ENCODE measurements at places on chromosomes 2 and 18.

GRCh38 chr2:101012706-101013181, 10.7 kb downstream of the RPL31 start:
- peak; percentile 54 for DNase-seq

DNA sequence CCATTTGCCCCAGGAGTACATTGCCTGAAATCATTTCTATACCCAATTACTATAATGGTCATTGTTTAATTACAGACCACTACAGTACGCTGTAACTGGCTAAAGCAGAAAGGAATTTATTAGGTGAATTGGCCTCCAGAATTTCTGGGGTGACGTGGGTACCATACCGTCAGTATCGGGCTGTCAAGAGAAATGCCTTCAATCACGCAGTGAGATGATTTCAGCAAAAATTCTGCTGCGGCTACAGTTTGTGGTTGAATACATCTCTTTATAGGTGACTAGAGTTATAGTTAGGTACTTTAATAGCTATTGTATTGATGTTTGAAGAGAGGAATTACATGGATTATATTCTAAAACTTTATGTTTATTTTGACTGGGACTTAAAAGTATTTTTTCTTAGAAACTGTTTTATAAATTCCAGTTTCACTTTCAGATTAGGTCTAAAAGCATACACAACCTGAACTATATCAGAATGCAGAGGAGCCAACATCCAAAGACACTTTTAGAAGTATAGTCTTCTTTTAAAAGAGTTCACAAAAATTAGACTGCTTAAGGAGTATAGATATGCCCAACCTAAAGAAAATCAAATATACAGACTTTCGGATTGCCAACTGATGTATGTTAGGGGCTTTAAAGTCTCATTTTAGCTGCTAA, 128.4 kb downstream of the TTC27 start:
- no peak for DNase-seq

GRCh38 chr2:61411109-61411508, 59.8 kb downstream of the USP34 start:
- DNase-seq, result no peak

- peak; percentile 78 for DNase-seq
Measured at GRCh38 chr2:102615620-102616436, 3.5 kb upstream of the SLC9A2 start.

DNA sequence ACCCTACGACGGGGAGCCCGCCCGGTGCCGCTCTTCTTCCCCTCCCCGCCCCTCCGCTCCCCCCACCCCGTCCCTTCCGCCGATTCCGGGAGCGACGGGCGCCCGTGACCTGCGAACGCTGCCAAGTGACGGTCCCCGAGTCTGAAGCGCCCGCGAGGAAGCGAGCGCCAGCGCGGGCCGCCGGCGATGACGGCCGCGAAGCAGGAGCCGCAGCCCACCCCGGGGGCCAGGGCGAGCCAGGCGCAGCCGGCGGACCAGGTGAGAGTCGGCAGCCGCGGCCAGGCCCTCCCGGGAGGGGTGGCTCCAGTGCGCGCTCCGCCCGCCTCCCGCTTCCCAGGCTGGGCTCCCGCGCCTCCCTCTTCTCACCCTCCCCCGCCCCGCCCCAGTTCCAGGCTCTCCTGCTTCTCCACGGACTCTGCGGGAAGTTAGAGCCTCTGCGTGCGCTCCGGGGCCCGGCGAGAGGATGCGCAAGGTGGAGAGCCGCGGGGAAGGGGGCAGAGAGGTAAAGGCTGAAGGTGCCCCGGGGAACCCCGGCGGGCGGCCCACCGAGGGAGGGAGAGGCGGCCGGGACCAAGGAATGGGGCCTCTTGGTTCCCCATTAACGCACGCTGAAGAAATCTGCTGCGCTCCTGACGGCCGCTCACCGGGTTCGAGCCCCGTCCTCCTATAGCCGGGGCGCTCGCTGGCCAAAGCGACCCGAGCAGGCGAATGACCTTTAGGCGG, 719.5 kb downstream of the DPP10 start:
- peak; percentile 53 for DNase-seq

DNA sequence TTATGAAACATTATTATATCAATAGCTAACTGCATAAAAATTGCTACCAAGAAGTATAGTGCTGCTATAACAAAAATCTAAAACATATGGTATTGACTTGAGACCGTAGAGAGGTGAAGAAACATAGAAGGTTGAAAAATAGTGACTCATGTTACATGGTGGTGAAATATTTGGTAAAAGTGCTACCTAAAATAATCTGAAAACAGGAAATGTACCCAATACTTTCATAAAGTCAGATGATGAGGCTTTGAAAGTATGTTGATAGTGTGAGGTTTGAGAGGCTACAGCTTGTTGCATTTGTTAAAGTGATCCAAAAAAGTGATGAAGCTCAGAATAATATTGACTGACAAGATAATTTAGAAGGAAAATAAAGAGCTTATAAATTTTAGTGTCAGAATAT, 718.7 kb upstream of the SLC8A1 start:
- no peak for DNase-seq

- DNase-seq, result no peak
Measured at GRCh38 chr2:11753452-11753885, 7.0 kb downstream of the LPIN1 start.

GRCh38 chr18:2935438-2936192, 77.3 kb downstream of the LPIN2 start:
- no peak for DNase-seq

- no peak for DNase-seq
Measured at GRCh38 chr18:7207366-7207915, 23.4 kb upstream of the LRRC30 start.

DNA sequence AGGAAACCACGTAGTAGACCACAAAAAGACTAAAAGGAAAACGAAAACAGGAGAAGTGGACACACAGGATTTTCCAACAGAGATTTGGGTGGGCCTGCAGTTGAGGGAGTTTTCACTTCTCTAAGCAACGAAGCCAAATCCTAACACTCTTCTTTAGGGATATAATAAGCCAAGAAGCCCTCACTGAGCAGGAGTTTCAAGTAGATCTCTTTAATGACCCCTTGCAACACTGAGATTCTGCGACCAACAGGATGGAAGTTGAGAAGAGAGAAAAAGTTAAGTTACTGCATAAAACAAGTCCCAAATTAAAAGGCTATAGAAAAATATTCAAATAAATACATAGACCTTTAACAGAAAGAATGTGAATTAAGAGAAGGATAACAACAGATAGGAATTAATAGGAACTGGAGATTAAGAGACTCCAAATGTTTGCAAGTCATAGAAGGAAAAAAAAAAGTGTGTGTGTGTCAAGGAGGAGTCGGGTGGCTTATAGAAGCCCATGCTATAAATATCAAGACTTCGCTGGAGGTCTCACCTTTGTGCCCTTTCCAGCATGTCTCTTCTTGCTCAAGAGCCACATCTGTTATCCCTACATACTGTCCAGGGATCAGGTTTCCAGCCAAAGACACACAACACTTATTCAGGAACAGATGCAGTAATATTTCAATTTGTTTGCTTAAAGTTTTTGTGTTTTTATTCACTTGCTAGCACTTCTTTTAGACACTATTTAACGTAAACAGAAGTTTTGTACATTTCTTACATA, 69.4 kb upstream of the ARHGAP28 start:
- DNase-seq, result peak; percentile 39

- peak; percentile 85 for DNase-seq
Measured at GRCh38 chr18:37564711-37565100, 892 bp downstream of the CELF4 start.

GRCh38 chr2:26235089-26235488, 9.3 kb downstream of the HADHA start:
- no peak for DNase-seq

- no peak for DNase-seq
Measured at GRCh38 chr2:71306762-71307161, 24.8 kb upstream of the ZNF638 start.

- DNase-seq, result no peak
Measured at GRCh38 chr2:219186754-219187456, 8.8 kb downstream of the RETREG2 start.

DNA sequence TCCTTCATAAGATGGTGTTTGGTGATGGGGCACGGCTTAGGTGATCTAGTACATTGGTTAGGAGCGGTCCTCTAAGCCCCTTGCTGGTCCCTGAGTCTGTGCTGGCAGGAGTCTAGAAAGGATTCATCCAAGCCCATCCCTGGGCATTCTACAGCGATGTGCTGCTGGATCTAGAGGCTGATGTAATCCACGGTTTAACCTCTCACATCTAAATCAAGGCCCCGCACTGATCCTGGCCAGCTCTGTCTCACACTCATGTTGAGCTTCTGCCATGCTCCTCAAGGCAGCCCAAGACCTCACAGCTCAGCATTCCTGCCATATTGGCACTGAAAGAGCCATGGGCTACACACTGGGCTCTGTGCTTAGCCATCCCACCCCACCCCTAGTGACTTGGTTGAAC, 664.8 kb downstream of the STK39 start:
- no peak for DNase-seq

GRCh38 chr2:1650085-1650872, 94.0 kb downstream of the PXDN start:
- no peak for DNase-seq

- no peak for DNase-seq
Measured at GRCh38 chr2:45812011-45812500, 160.6 kb downstream of the PRKCE start.

DNA sequence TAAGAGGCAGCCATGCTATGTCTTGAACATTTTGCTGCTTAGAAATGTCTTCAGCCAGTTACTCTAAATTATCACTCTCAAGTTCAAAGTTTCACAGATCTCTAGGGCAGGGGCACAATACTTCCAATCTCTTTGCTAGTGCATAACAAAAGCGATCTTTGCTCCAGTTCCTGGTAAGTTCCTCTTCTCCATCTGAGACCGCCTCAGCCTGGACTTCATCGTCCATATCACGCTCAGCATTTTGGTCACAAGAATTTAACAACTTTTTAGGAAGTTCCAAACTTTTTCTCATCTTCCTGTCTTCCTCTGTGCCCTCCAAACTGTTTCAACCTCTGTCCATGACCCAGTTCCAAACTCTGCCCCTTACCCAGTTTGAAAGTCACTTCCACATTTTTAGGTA, 8.8 kb upstream of the SLC35F5 start:
- no peak for DNase-seq

DNA sequence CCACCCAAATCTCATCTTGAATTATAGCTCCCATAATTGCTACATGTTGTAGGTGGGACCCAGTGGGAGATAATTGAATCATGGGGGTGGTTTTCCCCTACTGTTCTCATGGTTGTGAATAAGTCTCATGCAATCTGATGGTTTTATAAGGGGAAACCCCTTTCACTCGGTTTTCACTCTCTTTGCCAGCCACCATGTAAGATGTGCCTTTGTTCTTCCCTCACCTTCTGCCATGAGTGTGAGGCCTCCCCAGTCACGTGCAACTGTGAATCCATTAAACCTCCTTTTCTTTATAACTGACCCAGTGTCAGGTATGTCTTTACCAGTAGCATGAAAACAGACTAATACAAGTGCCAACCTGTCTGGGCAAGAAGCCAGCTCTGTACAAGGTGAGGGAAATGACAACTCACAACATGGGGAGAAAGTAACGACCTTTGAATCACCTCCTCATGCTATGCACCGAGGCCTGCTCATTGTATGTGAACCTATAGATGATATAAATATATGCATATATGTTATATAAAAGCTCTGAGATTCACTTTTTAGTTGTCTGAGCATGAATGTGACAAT, 162.2 kb downstream of the ALPK2 start:
- DNase-seq, result no peak

DNA sequence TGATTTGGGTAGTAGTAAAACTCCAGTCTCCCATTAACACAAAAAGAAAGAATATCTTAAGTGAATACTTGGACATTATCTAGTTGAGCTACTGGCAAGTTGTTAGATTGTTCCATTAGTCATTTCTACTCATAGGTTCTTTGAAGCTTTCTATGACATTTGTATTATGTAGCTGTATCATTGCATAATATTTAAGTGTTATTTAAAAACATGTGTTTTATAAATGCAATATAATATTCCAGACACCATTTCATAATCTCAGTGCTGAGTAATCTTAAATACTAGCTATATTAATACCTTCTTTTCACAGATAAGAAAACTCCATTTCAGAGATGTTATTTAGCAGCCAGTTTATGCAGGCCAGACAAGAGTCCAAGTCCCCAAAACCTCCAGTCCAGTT, 271.9 kb downstream of the NCKAP5 start:
- DNase-seq, result no peak

DNA sequence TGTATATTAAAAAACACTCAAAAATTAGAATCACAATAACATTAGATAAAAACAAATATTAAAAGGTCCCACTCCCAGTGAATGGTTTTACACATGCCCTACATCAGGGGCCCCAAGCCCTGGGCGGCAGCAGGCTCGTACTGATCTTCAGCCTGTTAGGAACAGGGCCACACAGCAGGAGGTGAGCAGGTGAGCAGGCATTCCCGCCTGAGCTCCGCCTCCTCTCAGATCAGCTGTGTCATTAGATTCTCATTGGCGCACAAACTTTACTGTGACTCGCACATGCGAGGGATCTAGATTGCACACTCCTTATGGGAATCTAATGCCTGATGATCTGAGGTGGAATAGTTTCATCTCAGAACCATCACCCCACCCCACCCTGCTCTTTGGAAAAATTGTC, 74.2 kb downstream of the MBD2 start:
- no peak for DNase-seq

DNA sequence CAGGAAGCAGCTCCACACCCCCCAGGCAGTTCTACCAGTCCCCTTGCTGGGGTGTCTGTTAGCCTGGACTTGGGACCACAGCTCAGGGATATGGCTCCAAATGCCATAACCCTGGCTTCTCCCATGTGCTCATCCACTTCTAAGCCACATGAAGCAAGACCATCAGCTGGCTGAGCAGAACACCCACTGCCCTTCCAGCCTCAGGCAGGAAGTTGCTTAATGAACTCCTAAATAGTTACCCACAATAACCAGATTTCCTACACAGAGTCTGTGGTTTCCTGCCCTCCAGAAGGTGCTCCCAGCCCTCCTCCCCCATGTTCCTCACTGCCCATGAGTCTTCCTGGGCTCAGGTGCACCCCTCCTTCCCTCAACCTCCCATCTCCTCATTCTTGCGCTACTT, 98.3 kb upstream of the EPC2 start:
- DNase-seq, result no peak

- no peak for DNase-seq
Measured at GRCh38 chr2:68847751-68848150, 23.4 kb downstream of the BMP10 start.

- no peak for DNase-seq
Measured at GRCh38 chr2:23131066-23131575, 253.9 kb upstream of the KLHL29 start.

DNA sequence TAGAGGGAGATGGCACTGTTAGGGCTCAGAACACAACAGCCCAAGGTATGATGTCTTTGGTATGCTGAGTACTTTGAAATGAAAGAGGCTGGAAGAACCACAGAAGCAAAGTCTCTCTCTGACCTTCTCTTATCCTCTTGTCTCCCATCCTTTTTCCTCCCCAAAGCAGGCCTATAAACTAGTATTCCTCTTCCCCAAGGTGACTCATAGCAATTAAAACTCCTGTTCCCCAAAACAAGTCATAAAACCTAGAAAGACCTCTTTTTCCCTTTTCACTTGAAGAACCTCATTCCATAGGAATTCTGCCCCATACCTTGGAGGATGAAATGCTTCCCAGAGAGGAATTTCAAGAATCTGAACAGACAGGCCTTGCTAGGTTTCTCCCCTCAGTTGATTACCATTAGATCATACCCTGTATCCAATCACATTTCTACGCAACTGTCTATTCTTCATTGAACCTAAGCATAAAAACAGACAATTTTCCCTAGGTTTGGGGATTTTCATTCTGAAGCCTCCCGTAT, 25.7 kb downstream of the MDH1 start:
- no peak for DNase-seq

GRCh38 chr2:120429586-120430500, 83.9 kb downstream of the INHBB start:
- peak; percentile 36 for DNase-seq
